ENCODE measurements at places on chromosomes 11 and 22.

DNA sequence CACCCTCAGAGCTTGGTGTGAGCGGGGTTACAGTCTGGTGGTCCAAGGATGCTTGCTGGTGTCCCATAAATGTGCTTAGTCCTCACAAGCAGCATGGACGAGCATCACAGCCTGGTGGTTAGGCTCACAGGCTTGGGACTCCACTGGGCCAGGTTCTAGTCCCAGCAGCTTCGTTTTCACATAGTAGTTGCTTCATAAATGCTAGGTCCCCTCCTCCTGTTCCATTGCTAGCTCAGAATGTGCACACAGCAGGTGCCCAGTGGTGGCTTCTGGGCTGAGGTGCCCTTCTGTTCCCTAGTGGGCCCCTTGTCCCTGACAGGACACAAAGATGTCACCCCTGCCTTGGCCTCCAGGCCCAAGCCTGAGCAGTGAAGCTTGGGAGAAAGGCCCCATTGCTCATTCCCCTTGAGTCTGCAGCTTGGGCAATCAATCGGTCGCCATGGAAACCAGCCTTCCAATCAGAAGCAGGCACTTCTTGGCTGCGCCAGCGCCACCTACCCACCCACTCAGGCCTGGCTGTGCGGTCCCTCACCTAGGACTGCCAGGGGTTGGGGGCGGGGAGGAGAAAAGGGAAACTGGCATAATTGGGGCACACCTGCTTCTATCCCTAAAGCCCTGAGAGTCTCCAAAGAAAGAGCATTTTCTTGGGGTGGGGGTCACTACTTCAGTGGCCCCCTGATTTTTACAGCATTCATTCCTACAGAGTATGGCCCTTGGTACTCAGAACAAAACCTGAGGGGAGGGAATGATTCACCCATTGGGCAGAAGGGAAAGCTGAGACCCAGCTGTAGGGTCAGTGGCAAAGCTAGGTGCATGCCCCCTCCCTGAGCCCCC, 48.1 kb downstream of the CYTH4 start:
- DNase-seq, result peak; percentile 92

DNA sequence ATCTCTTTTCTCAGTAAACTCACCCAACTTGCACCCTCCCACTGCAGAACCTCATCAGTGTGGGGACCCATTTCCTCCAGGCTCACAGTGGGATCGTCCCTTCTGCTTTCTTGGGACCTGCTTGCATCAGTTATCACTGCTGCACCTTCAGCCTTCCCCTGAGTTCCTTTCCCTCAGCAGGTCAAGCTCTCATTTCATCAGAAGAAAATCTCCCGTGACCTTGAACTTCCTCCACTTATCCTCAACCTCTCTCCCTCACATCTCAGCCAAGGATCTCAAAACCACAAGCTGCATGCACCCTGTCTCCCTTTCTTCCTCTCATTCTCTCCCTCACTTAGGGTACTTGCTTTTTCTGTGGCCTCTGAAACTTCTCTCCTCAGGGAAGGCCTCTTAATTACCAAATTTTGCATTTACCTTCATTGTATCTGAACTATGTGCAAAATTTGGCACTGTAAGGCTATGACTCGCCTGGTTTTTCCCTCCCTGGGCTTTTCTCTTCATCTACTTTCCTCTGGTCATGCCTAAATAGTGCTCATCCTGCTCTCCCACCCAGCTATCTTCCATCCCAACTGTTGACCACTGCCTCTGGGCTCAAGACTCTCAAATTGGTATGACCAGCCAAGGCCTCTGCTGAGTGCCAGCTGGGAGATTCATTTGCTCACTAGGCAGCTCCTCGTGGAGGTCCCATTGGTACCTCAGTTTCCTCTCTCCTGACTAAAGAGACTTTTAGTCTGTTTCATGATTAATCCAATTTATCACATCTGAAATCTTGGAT, 2.7 kb upstream of the RCE1 start:
- peak; percentile 1 for DNase-seq

- peak; percentile 18 for DNase-seq
Observed at GRCh38 chr11:111836721-111837120, 34.7 kb downstream of the ALG9 start.

DNA sequence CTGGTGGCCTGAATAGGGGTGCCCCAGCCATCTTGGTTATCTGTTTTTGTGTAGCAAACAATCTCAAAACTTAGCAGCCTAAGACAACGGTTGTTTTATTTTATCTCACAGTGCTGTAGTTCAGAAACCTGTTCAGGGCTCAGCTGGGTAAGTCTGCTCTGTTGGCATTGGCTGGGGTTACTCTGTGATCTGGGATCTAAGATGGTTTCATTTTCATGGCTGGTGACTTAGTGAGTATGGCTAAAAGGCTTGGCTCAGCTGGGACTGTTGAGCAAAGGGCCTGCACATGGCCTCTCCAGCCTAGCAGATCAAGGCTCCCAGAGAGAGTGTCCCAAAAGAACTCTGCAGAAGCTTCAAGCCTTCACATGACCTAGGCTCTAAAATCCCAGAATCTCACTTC, 60.8 kb upstream of the POU2AF1 start:
- no peak for DNase-seq

- no peak for DNase-seq
Observed at GRCh38 chr11:30009060-30009459, 7.8 kb downstream of the KCNA4 start.

- DNase-seq, result no peak
Observed at GRCh38 chr11:75441804-75442132, 8.8 kb upstream of the KLHL35 start.

Data from hepatocyte (in vitro differentiated cells).